ENCODE measurements at places on chromosomes 13 and 19. TPM values are rescaled to one million over a fixed set of nuclear protein-coding genes. Genes with fewer than 3 reads are reported as not detected.

Gene IFNL1
- not detected for total RNA-seq

GRCh38 chr19:18612051-18612771, 459 bp upstream of the TMEM59L start:
- DNase-seq = no peak

Gene ZNF177
- 2.4 TPM for total RNA-seq

DNA sequence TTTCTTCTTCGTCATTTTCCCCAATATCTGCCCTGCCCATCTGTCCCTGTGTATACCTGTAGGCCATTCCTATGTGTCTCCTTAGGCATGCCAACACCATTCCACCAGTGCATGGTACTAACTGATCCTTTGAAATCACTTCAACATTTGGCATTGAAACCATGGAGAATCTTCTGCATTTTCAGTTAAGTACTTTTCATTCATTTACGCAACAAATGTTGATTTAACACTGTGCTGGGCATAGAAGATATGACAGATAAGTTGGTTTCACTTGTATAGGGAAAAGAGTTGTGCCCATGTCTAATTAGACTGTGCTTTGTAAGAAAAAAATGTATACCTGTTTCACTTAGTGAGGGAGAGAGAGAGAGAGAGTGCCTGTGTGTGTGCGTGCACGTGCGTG, 77.9 kb upstream of the FLT1 start:
- no peak for DNase-seq

DNA sequence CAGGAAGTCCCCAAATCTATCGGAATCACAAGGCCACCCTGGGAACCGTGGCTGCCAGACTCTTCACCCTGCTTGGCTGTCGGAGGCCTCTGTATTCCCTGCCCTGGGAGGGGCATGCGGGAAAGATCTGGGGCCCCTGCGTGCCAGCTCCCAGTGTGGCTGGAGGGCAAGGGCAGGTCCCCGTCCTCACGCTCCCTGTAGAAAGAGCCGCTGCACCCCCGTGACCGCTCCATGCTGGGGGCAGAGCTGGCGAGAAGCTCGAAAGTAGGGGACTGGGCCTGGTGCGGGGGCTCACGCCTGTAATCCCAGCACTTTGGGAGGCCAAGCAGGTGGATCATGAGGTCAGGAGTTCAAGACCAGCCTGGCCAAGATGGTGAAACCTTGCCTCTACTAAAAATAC, 208.4 kb upstream of the SOX1 start:
- DNase-seq = no peak

DNA sequence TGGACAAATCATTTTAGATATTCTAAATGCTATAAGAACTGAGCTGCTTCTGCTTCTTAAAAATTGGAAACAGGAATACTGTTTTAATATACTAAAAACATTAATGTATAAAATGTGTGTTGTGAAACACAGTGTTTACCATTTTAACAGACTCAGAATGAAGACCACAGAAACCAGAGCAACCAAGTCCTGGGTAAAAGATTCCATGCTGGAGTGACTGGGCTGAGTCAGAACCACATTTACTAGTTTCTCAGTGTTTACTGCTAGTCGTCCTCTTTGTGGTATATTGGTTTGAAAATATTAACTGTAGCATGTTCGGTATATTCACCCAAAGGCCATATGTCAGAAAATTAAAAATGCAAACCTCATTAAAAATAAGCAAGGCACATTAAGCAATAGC, 31.9 kb downstream of the ANKRD10 start:
- DNase-seq = no peak

- no peak for DNase-seq
These were observed 119.7 kb downstream of the COL4A2 start for GRCh38 chr13:110426735-110427134.

DNA sequence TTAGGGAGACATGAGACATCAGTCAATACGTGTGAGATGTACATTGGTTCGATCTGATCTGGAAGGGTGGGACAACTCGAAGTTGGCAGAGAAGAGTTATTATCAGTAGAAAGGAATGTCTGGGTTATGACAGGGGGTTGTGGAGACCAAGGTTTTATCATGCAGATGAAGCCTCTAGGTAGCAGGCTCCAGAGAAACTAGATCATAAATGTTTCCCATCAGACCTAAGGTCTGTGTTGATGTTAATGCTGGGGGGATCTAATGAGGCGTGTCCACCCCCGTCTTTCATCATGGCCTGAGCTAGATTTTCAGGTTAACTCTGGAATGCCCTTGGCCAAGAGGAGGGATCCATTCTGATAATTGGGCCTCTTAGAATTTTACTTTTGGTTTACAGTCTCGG, 187.0 kb upstream of the KL start:
- no peak for DNase-seq

DNA sequence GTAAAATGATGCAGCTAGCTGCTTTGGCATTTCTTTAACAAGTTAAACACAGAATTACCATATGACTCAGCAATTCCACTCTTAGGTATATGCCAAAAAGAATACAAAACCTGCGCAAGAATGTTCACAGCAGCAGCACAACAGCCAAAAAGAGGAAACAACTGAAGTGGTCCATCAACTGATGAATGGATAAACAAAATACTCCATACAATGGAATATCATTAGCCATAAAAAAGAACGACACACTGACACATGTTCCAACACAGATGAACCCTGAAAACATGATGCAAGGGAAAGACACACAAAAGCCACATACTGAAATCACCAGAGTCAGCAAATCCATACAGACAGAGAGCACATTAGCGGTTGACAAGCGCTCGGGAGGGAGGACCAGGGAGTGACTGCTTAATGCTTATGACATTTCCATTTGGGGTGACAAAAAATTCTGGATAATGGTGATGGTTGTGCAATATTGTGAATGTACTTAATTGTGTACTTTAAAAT, 3.0 kb downstream of the PCID2 start:
- no peak for DNase-seq

Gene KBTBD6
- 6.6 TPM for total RNA-seq

Gene NEK3
- 8.9 TPM for total RNA-seq
